CD4-positive, alpha-beta T cell treated with Interleukin-6 at 100 ng/mL for 8 hours (primary cell): ENCODE measurements at places on chromosomes 11 and 22.

DNA sequence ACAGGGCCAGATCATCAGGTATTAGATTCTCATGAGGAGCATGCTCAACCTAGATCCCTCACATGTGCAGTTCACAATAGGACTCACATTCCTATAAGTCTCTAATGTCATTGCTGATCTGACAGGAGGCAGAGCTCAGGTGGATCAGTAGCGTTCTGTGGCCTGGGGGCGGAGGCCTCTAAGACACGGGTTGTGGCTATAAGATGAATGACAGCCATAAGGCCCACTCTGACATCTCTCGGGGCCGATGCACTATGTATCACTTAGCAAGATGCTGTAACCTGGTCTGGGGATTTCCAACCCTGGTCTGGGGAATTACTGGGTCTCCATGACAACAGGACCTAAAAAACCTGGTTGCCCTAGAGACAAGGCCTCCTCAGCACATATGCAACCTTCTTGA is 932.7 kb downstream of the TBC1D22A start:
- no peak for DNase-seq

GRCh38 chr11:11659567-11660362 is 38.0 kb upstream of the GALNT18 start:
- DNase-seq = no peak

- DNase-seq = no peak
Measured at GRCh38 chr22:39021552-39022250, 774 bp downstream of the APOBEC3D start.

- DNase-seq = no peak
Measured at GRCh38 chr22:47122441-47123000, 360.1 kb downstream of the TBC1D22A start.

GRCh38 chr22:43310311-43310710 is 32.9 kb downstream of the SCUBE1 start:
- DNase-seq = no peak
